ENCODE measurements at places on chromosomes 13 and 19.
A peak's percentile ranks its signal among the peaks of the same experiment; 100 is the strongest.

DNA sequence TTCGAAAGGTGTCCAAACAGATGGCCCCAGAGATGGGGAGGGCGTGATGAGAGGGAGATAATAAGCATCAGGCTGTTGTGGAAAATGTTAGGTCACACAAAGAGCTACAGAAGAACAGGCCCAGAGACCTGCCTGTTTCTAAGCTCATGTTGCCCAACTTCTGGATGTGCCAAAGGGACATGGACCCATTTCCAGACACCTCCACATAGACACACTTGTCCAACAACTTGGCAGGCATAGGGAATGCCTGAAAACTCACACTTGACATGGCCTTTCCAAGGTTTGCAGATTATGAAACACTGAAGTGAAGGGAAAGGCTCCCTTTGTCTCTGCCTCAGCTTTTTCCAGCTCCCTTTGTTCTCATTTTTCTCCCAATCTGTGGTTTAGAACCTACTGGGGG lies 43.5 kb upstream of the CYP2B6 start:
- DNase-seq, result no peak

DNA sequence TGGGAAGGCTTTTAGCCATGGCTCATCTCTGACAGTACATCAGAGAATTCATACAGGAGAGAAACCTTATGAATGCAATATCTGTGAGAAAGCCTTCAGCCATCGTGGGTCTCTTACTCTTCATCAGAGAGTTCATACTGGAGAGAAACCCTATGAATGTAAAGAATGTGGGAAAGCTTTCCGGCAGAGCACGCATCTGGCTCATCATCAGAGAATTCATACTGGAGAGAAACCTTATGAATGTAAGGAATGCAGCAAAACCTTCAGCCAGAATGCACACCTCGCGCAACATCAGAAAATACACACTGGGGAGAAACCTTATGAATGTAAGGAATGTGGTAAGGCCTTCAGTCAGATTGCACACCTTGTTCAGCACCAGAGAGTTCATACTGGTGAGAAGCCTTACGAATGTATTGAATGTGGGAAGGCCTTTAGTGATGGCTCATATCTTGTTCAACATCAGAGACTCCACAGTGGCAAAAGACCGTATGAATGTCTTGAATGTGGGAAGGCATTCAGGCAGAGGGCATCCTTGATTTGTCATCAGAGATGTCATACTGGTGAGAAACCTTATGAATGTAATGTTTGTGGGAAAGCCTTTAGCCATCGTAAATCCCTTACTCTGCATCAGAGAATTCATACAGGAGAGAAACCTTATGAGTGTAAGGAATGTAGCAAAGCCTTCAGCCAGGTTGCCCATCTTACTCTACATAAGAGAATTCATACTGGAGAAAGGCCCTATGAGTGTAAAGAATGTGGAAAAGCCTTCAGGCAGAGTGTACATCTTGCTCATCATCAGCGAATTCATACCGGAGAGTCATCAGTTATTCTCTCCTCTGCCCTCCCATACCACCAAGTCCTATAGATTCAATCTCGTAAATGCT lies 10.7 kb downstream of the ZNF470 start:
- no peak for DNase-seq

- no peak for DNase-seq
Observed at GRCh38 chr13:87889254-87889653, 218.1 kb downstream of the SLITRK5 start.

DNA sequence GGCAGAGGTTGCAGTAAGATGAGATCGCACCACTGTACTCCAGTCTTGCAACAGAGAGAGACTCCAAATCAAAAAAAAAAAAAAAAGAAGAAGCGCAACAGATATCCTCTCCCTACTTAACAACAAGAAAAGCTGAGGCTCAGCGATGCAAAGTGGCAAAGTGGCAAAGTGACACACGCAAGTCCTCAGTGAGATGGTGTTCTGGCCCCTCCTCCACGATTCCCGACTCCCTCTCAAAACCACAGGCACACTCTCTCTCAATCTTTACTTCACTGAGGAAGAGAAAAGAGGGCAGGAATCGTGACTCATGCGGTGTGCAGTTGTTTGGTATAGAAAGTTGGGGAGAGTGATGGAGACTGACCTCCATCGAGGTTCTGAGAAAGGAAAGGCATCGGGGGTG lies 12.6 kb downstream of the FFAR2 start:
- no peak for DNase-seq

- DNase-seq, result no peak
Observed at GRCh38 chr19:13838435-13839129, 38.4 kb upstream of the NANOS3 start.

DNA sequence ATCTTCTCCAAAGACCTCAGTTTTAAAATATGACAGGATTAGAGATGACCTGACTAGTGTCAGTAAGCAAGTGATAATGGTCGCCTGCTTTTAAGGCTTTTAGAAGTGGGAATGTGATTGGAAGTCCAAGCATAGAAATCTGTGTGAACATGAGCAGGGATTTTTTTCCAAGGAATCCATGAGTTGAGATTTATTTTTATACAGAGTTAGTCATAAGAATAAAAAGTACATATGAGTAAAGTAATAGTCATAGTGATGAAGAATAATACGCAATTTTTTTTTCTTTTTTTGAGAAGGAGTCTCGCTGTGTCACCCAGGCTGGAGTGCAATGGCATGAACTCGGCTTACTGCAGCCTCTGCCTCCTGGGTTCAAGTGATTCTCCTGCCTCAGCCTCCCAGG lies 1.6 kb downstream of the ZNF546 start:
- DNase-seq, result peak; percentile 38

DNA sequence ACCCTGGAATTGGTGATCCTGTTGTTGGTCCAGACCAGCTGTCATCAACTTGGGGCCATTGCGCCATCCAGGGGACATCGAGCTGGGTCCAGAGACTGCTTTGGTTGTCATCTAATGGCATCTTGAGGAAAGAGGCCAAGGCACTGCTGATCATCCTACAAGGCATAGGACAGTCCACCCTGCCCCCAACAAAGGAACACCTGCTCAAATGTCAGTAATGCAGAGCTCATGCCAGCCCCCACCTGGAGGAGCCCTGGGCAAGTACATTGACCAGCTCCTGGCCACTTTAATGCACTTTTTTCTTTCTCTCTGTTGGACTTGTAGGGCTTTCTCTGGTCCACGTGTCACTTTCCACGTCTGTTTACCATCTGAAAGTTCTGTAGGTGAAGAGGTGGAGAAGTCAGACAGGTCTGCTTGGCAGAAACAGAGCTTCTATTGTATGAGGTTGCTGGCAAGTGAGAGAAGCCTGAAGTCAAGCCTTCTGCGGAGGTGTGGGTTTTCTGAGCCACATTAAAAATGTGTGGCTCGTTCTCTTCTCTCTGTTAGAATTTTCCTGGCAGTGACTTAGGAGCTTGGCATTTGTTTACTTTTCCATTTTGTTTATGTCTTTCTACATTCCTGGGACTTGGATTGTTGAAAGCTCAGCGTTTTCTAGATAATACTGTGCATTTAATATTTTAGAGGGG lies 124.0 kb upstream of the RNF113B start:
- DNase-seq, result peak; percentile 9

GRCh38 chr19:46378268-46378667 lies 31.4 kb downstream of the PPP5C start:
- DNase-seq, result no peak

- DNase-seq, result no peak
Observed at GRCh38 chr13:26943748-26944147, 183.2 kb upstream of the GPR12 start.

- no peak for DNase-seq
Observed at GRCh38 chr13:108408672-108409071, 139.2 kb downstream of the TNFSF13B start.

GRCh38 chr19:11987405-11988281 lies 22.8 kb downstream of the ZNF763 start:
- peak; percentile 80 for DNase-seq

DNA sequence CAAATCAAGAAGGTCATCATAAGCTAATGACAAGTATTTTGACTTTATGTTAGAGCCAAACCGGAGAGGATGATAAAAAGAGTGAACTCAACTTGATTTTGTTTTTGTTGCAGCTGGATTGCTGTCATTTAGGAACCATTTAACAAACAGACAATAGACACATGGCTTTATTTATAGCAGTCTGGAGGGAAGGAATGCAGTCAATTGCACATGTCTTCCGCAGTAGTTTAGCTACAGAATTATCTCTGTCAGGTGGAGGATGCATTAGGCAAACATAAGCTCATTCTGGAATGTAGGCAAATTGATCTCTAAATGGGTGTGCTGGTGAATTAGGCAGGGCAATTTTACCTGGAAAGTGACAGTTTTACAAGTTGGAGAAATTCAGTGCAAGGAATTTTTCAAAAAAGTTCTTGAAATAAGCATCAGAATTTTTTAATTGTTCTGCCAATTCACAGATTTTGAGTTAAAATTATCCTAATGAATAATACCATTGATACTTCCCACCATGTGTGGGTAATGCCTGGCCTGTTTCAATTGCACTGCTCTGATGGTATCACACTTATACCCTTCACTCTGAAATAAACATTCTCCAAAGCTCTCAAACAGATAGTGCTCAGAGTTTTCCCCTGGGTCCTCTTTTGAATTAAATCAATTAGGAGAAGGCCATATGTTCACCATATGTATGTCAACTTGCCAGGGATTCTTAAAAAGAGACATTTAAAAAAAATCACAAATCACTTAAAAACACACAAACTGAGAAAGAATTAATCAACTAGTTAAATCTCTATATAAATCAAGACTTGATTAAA lies 318.3 kb downstream of the NDFIP2 start:
- no peak for DNase-seq

- DNase-seq, result no peak
Observed at GRCh38 chr13:97834250-97834649, 119.2 kb upstream of the IPO5 start.

GRCh38 chr13:75372517-75372916 lies 109.5 kb downstream of the TBC1D4 start:
- no peak for DNase-seq

GRCh38 chr13:67107979-67108378 lies 122.2 kb downstream of the PCDH9 start:
- peak; percentile 61 for DNase-seq

DNA sequence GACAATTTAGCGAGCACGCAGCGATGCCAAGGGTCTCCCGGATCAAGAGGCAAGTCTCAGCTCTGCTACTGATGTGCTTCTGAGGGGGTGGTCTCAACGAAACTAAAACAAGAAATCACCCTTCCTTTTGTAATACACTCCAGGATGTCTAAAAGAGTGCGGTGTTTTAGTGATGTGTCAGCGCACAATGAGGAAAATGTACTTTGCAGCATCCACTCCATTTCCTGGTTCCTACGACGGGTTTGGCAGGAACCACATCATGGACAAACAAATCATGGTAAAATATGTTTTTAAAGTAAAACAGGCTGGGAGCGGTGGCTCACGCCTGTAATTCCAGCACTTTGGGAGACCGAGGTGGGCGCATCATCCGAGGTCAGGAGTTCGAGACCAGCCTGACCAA lies 154.0 kb upstream of the TSC22D1 start:
- DNase-seq, result no peak

- no peak for DNase-seq
Observed at GRCh38 chr19:35990771-35991730, 3.9 kb upstream of the SDHAF1 start.

GRCh38 chr13:30576528-30576927 lies 41.2 kb upstream of the USPL1 start:
- no peak for DNase-seq

DNA sequence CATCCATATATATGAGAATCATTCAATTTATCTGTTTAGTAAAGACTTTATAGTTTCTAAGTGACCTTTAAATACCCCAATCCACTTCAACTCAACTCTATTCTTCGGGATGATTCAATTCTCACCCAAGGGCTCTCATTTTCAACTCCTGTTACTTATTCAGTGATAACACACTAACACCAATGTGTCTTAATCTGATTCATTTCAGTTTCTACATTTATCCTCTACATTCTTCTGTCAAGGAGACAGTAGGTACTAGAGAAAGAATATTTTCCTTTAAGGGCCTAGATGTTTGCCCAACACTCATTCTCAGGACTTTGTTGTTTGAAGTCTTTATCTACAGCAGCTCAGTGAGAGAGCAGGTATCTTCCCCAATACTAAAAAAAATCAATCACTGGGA lies 7.1 kb downstream of the ARGLU1 start:
- no peak for DNase-seq

DNA sequence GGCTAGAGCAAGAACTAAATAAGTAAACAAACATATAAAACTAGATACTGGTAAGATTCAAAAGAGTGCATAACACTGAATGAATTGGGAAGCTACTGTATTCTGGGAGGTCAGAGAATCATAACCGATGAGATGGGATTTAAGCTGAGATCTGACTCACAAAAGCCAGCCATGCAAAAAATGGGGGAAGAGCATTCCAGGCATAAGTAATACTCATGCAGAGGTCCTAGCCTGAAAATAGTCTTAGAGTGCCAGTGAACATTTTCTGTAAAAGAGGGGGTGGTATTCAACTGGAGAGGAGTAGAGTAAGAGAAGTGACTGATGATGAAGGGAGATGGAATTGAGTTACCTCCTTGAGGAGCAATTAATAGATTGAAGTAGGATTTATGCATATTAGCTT lies 872.0 kb upstream of the GPC6 start:
- DNase-seq, result no peak

DNA sequence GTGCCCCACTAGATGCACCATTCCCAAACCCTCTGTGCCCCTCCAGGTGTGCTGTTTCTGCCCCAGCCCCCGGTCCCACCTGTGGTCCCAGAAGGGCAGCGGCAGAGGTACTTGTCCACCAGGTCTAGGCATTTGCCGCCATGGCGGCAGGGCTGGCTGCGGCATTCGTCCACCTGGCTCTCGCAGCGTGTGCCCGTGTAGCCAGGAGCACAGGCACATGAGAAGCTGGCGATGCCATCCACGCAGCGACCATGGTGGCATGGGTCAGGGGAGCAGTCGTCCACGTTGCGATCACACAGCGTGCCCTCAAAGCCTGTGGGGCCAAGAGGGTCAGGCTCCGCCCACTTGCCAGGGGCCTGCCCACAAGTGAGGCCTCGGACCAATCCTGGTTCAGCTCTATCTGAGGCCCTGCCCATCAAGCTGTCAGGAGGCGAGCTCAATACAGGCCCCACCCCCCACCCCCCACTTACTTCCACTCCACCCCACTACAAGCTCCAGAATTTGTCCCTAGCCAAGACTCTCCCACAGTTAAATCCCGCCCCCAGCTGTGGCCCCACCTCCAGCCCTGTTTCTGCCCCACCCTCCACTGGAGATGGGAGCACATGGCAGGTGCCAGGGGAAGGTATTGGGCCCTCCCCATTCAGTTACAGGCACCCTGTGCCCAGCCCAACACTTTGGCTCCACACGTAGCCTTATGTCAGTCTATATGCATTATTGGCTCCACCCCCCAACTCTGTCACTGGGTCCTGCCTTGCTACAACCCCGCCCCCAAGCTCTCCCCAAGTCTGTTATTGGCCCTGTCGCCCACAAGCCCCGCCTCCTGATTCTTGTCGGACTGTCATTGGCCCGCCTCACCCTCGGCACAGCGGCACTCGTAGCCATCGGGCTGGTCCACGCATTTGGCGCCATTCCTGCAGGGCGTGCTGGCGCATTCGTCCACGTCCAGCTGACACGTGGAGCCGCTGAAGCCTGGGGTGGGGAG lies 13.5 kb downstream of the NOTCH3 start:
- DNase-seq, result no peak
